ENCODE measurements at places on chromosomes 7 and 10.

DNA sequence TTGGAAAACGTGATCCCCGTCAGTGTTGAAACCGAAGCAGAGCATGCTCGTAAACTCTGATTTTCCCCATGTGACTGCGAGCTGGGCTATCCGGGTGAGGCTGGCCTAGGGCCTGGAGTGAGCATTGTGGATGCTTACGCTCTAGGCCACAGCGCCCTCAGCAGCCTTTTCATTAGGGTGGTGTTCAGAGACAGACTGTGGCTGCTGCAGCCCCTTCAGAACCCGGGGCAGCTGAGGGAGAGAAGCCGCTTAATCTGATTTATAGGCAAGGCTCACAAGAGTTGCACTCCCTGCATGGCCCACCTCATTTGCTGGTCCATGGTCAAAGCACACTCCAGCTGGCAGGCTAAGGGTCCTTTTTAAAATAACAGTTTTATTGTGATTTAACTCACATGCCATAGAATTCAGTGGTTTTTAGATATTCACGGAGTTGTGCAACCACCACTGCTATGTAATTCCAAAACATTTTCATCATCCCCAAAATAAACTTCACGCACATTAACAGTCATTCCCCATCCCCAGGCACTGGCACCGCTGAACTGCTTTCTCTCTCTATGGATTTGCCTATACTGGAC lies 72.5 kb downstream of the SYPL1 start:
- no peak for DNase-seq

GRCh38 chr10:17779784-17780183 lies 27.8 kb downstream of the TMEM236 start:
- DNase-seq, result no peak

GRCh38 chr7:69309601-69310000 lies 288.7 kb upstream of the AUTS2 start:
- no peak for DNase-seq

DNA sequence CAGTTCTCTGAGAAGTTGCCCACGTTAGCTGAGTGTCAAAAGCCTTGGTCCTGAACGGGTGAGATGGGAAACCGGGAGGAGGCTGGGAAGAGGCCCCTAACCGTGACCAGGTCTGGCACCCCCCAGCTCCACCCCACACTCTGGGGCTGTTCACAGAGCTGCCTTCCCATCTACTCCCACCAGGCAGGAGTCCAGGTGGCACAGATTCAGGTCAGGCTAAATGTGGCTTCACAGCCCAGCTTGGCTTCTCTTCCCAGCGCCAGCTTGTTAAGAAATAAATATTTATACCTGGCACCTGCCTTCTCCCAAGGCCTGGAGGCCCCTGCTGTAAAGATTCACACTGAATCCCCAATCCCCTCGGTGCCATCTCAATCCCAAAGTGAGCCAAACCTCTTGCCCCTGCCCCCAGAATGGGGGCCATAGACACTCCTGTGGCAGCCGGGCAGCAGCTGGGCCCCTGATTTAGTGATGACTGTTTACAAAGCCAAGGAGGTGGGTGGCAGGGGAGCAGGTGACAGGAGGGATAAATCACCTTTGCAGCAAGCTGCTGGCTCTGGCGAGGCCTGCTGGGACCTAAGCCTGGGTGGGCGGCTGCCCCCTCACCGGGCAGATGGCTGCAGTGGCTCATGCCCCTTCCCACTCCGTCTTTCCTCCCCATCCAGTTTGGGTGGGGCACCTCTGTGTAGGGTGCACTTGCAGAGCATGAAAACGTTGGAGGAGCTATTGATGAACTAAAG lies 72.5 kb downstream of the GOLGA7B start:
- no peak for DNase-seq

GRCh38 chr10:24118246-24118645 lies 90.7 kb upstream of the KIAA1217 start:
- no peak for DNase-seq
